ENCODE measurements at places on chromosomes 5 and 9. TPM values are rescaled to one million over a fixed set of nuclear protein-coding genes. Genes with fewer than 3 reads are reported as not detected.

GRCh38 chr9:88373045-88373444 lies 15.2 kb upstream of the SPIN1 start:
- DNase-seq = no peak
- H3K27me3 ChIP-seq = no peaks in the 10 kb centered on the region
- no peak overlapping the region for H3K4me3 ChIP-seq
- no peaks in the 10 kb centered on the region for H3K4me1 ChIP-seq
- no peaks in the 10 kb centered on the region for H3K36me3 ChIP-seq

DNA sequence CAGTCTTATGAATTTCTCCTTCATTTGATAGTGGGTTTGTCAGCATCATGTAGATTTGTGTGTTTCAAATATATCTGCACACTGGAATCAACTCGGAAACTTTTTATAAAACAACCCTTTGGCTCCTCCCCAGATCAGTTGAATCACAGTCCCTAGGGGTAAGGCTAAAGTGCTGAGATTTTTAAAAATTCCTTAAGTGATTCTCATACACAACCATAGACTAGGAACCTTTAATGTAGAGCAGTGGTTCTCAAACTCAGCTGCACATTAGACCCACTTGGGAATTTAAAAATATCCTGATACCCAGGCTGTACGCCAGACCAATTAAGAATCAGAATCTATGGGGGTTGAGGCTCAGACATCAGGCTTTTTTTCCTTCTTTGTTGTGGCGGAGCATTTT lies 17.5 kb upstream of the JAK2 start:
- H3K27ac ChIP-seq = no peak overlapping the region
- H3K36me3 ChIP-seq = no peaks in the 10 kb centered on the region
- no peak overlapping the region for H3K4me3 ChIP-seq
- DNase-seq = no peak

- no peak overlapping the region for H3K27ac ChIP-seq
- H3K4me3 ChIP-seq = no peak overlapping the region
- H3K36me3 ChIP-seq = peaks cover 18% of the 10 kb centered on the region
- H3K4me1 ChIP-seq = no peaks in the 10 kb centered on the region
- no peaks in the 10 kb centered on the region for H3K27me3 ChIP-seq
Observed at GRCh38 chr5:131459216-131459615, 175.8 kb downstream of the RAPGEF6 start.

DNA sequence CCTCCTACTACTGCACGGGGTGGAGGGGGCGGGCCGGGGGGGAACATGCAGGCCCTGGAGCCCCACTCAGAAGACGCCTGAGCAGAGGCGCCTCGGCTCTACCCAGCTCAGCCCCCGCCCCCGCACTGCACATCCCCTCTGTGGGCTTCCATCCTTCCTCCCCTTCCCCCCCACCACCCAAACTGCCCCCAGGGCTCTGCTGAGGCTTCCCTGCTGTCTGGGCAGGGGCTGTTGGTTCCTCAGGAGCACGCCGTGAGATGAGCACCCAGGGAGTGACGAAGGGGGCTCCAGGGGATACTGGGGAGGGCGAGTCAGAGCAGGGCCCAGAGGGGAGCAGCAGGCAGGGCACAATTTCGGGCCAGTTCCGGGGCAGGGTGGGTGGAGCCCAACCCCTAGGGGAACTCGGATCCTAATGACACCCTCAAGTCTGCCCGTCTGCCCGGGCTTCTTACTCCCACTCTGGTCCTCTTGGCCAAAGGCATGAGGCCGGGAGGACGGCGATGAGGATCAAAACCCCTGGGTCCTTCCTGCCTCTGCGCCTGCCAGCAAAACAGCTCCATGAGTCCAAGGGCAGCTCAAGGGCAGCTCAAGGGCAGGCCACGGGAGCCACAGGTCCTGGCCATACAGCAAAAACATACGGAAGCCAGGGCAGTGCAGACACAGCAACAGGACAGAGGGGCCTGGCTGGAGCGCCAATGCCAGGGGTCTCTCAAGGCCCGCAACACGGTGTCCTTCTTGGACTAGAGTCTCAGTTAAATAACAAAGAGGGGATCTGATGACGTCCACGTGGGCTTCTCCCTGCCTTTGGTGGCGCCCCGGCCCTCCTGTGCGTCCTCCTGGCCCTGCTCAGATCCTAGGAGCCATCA lies 200.9 kb downstream of the AUH start:
- no peaks in the 10 kb centered on the region for H3K36me3 ChIP-seq
- no peak overlapping the region for H3K4me3 ChIP-seq
- no peak overlapping the region for H3K27ac ChIP-seq
- no peak for DNase-seq
- no peaks in the 10 kb centered on the region for H3K27me3 ChIP-seq

DNA sequence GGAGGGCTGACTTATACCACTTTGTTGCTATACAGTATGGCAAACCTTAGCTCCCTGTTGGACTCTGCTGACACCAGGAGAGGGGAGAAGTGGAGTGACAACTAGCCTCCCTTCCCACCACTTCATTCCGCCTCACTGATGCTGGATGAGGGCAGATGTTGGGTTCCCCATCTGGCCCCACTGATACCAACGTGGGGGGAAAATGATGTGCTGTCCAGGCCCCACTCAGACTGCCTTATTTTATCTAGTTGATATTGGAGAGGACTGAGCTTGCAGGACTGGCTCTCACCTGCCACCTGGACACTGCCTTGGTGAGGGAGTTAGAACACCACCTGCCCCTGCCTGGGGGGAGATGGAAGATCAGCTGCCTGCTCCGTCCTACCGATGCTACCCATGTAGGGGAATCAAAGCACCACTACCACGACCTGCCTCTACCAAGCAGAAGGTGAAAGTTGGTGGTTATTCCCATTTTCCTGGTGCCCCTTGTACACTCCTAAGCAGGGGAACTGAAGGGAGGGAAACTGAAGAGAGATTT lies 292.1 kb downstream of the GADD45G start:
- H3K4me3 ChIP-seq = no peak overlapping the region
- H3K4me1 ChIP-seq = peaks cover 1% of the 10 kb centered on the region
- H3K27me3 ChIP-seq = no peaks in the 10 kb centered on the region
- DNase-seq = no peak
- H3K36me3 ChIP-seq = no peaks in the 10 kb centered on the region

Gene SETX
- total RNA-seq = 59.3 TPM

Gene CCDC192
- not detected for total RNA-seq

Gene SARDH
- total RNA-seq = 3.4 TPM

Gene ADAM19
- total RNA-seq = 12.0 TPM

Gene TRPM3
- total RNA-seq = 0.15 TPM

Gene IL13
- not detected for total RNA-seq

Gene NUTM2F
- total RNA-seq = not detected

All from lower lobe of right lung (tissue), 2 donors.